IPS DF 19.7 (cell line): ENCODE measurements at places on chromosomes 1 and 21.

DNA sequence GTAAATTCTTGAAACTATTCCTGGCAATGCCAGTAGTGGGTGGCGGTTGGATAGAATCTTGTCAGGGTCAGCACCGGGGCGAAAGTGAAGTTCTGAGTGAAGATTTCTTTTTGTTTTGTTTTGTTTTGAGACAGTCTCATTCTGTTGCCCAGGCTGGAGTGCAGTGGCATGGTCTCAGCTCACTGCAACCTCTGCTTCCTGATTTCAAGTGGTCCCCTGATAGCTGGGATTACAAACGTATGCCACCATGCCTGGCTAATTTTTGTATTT is 33.3 kb downstream of the PCNT start:
- no peak for DNase-seq

- DNase-seq, result no peak
Measured at GRCh38 chr1:198534548-198535418, 5.7 kb downstream of the ATP6V1G3 start.

GRCh38 chr1:87117761-87118368 is 203.4 kb downstream of the HS2ST1 start:
- no peak for DNase-seq

DNA sequence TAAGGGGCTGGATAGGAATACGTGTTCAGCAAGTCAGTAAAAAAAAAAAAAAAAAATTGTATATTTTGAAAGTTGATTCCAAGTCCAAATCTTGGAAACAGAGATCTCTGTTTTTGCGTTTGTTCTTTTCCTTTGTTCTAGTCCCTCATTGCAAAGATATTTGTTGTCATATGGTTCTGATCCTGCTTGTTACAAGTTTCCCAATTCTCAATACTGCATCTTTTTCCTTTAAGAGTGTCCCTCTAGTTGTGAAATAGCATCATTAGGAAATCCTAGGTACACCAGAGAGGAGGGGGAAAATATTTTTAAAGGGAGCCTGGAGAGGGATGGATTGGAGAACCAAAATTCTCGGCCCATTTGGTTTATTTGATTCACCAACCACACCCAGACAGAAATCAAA is 152.2 kb upstream of the C1orf105 start:
- no peak for DNase-seq

DNA sequence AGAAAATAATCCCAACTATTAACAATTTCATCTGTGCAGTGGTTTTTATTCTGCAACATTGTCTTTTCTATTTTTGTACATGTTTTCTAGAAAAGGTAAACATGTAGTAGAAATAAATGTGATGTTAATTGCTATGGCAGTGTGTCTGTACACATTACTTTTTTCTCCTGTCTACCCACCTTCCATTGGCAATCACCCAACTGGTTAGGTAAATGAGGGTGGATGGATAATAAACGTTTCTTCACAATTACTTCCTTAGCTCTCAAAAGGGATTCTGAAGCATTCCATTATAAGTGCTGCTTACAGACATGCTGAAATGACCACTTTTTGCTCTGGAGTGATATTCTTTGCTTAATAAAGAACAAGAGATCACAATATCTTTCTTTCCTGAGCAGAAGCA is 61.4 kb downstream of the MAGI3 start:
- no peak for DNase-seq

- no peak for DNase-seq
Measured at GRCh38 chr1:61426885-61427284, 298.1 kb downstream of the TM2D1 start.

GRCh38 chr1:55235722-55236121 is 20.6 kb upstream of the USP24 start:
- no peak for DNase-seq

DNA sequence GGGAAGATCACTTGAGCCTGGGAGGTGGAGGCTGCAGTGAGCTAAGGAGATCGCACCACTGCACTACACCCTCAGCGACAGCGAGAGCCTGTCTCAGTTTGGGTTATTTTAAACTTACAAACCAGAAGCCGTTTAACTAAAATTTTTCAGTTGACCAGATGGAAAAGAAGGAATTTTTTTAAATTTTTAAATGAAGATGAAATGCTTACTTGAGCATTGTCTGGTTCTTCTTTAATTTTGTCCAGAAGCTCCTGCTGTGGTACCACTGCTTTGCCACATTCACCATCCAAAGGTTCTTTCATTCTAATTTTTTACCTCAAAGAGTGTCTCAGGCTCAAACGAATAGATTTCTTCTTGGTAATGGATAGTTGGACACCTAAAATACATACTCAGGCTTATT is 1.4 kb downstream of the ZMYM6 start:
- no peak for DNase-seq
